Stimulated activated CD4-positive, alpha-beta T cell treated with anti-CD3 and anti-CD28 coated beads, Interleukin-12 subunit alpha, Interleukin-12 subunit beta, amount 100 ng/mL, for 4 hours (primary cell): ENCODE measurements at places on chromosomes 16 and 17.
A peak's percentile ranks its signal among the peaks of the same experiment; 100 is the strongest.

DNA sequence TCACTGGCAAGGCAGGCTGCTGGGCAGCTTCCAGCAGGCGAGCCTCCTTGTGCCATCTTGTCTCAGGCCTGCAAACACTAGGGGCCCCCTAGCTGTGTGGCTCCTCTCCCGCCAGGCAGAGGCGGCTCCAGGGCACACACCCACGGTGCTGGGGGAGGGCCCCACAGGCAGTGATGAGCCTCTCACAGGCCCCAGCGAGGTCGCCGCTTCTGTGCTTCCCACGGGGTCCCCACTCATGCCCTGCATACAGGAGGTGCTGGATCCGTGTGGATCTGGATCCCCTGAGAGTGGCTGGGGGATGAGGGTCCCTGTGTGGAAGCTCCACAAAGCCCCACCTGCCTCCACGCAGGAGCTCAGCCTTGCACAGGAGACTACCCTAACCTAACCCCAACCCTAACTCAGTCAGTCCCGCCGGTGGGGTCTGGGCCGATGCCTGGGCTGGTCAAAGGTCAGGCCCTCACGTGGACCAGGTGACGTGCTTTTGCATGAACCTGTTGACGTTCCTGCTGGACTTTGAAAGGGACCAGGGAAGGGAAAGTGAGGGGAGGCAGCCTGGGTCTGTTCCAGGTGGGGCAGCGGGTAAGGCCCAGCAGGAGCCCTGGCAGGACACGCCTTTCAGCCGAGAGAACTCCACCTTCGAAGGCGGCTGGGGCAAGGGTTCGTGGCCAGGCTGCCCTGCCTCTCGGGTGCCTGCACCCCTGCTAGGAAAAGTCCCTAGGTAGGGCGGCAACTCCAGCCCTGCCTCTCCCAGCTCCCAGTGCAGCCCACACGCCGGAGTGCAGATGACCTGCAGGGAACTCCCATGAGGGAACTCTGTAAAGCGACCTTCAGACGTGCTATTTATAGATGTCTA, 5.2 kb downstream of the SECTM1 start:
- DNase-seq = no peak

DNA sequence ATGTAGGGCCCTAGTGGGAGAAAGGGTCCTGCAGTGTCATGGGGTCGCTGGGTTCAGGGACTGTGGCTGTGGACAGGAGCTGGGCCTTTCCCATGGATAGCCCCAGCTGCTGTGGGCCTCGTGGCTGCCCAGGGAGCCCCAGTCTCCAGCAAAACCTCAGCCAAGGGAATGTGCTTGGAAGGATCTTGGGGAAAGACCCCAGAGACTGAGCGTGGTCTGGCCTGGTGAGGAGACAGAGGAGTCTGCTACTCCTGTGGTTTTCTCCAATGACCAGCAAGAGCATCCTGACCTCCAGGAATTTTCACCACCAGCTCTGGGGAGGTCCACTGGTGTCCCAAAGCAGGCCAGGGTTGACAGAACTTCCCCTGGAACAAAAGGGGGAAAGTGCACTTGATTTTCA, 42.3 kb downstream of the RNF112 start:
- no peak for DNase-seq

- DNase-seq = no peak
Observed at GRCh38 chr16:84314814-84315213, 20.1 kb downstream of the WFDC1 start.

DNA sequence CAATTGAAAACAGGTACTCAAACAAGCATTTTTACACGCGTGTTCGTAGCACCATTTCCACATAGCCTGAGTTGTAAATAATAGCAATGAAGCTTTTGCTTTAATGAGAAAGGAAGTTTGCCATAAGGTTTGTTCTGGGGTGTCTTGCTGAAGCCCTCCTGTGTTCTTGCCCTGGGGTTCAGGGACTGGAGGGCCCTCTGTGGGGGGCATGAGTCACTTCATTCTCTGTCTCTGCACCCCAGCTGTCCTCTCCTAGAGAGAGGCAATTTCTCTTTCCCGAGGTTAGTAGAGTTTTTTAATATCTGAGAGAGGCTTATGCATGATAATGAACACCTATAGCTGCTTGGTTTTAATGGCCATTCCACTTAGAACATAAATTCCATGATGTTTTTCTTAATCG, 9.6 kb downstream of the AFMID start:
- no peak for DNase-seq

- DNase-seq = no peak
Observed at GRCh38 chr17:10549096-10549842, at the start of gene MYH2. Gene MYH2, minus strand, starts transcription at chr17:10549658. Its CDS starts 1,738 bp downstream, at chr17:10547920.

GRCh38 chr17:50568659-50569058, 8.1 kb downstream of the CACNA1G start:
- no peak for DNase-seq

DNA sequence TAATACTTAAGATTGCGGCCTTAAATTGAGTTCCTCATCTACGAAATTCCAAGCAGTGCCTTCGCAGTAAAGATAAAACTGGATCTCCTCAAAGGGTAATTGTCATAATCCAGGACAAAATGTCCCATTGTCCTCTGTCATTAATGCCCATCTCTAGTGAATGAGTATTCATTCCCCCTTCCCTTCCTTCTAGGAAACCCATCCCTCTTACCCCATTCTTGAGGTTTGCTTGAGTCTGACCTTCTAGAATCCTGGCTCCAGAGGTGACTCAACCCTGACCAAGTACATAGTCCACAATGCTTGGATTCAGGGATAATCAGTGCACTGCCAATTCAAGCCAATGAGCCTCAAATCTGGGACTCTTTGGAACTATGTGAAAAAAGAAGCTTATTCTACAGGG, 47.0 kb upstream of the MAF start:
- no peak for DNase-seq

DNA sequence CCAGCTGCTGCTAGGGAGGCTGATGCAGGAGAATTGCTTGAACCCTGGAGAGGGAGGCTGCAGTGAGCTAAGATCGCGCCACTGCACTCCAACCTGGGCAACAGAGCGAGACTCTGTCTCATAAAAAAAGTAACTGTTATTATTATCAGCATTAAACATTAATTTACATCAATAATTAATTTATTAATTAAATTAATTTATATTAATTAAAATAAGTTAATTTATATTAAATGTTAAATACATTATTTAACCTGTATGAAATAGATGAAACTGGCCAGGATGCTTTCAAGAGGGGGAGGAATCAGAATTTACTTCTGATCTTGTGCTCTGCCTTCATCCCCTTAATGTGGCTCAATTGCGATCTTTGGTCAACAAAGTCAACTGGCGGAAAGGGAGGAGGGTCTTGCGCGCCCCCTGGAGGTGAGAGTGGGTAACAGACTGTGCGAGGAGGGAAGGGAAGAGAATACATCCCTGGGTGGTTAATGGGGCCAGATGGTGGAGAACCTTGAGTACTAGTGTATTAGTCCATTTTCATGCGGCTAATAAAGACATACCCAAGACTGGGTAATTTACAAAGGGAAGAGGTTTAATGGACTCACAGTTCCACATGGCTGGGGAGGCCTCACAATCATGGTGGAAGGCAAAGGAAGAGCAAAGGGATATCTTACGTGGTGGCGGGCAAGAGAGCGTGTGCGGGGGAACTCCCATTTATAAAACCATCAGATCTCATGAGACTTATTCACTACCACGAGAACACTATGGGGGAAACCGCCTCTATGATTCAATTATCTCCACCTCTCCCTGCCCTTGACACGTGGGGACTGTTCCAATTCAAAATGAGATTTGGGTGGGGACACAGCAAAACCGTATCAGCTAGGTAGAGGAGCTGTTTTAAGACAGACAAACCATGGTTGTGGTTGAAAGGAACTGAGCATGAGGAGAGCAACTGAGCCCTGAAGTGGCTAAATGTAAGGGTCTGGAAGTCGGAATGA, 15.7 kb upstream of the CPPED1 start:
- DNase-seq = peak; percentile 76

DNA sequence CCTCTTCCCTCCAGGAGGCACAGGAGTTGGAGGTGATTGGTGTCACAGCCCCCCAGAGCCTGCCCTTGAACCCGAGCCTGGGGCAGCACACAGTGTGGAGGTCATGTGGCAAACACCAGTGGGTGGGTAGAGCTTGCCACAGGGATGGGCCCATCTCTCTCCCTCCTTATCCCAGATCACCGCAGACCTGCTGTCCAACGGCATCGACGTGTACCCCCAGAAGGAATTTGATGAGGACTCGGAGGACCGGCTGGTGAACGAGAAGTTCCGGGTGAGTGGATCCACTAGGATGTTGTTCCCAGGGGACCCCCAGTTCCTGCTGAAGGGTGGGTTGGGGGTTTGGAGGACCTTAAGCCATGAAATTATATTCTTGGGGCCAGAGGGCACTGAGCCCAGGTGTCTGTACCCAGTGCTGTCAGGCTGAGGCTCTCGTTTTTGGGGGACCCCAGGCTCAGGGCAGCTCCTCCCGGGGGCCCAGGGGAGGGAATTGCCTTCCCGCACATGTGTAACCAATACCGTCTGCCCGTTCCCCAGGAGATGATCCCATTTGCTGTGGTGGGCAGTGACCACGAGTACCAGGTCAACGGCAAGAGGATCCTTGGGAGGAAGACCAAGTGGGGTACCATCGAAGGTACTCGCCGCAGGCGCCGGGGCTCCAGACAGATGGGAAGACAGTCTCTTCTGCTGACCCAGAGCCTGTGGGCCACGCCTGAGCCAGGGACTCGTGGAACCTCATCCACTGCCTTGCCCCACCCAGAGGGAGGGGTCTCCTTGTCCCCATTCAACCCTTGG, 351.9 kb downstream of the SEC14L1 start:
- DNase-seq = no peak

- DNase-seq = no peak
Observed at GRCh38 chr17:74502861-74503260, 28.4 kb downstream of the CD300LB start.

GRCh38 chr17:67868176-67868575, 42.9 kb downstream of the BPTF start:
- no peak for DNase-seq

- no peak for DNase-seq
Observed at GRCh38 chr17:4827399-4827798, 5.7 kb upstream of the MINK1 start.

- DNase-seq = no peak
Observed at GRCh38 chr16:21697032-21697431, 33.3 kb downstream of the OTOA start.

DNA sequence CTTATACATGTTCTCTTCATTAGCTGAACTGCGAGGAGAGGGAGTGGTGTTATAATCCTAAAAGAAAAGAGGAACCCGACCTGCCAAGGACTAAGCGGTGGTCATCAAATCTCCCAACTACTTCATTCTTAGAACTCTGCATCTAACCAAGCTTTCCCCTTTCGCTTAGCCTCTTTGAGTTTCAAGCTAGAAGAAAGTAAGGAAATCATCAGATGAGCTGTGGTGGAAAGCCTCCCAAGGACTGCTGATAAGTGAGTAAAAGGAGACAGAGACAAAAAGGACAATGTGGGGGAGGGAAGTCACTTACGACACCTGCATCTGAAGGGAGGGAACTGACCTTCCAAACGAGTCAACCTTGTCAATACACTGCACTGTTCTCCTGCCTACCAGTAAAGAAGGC, 121.3 kb downstream of the TRIM37 start:
- DNase-seq = no peak

DNA sequence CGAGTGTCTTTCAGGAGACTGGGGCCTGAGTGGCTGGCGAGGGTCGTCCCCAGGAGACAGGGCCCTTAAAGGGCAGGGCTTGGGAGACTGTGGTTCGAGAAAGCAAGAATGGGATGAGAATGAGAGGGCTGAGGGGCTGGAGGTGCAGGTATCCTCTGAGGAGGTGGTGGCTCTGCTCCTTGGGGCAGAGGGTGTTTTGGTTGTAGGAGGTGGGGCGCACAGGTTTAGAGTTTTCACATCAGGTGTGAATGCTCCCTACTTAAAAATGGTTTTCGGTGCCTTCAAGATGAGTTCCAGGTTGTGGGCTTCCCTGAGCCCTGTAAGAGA, 430 bp downstream of the BCAS3 start:
- DNase-seq = no peak

- DNase-seq = no peak
Observed at GRCh38 chr17:82399041-82399441, 19.1 kb upstream of the HEXD start.

DNA sequence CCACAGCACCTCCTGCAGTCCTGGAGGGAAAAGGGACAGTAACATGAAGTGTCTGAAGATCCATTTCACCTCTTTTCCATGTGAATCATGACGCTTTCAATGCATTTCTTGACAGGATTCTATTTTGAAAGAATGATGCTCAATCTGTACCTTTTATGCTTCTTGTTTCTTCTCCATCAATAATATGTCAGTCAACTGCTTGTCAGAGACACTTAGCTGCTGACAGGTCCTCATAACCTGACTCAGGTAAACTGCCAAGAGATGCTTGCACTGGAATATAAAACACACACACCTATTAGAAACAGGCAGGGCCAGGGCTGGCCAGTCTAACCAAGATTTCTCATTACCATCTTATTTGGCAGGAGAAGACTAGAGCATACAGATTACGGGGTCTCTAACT, 21.6 kb downstream of the ZSWIM7 start:
- no peak for DNase-seq

DNA sequence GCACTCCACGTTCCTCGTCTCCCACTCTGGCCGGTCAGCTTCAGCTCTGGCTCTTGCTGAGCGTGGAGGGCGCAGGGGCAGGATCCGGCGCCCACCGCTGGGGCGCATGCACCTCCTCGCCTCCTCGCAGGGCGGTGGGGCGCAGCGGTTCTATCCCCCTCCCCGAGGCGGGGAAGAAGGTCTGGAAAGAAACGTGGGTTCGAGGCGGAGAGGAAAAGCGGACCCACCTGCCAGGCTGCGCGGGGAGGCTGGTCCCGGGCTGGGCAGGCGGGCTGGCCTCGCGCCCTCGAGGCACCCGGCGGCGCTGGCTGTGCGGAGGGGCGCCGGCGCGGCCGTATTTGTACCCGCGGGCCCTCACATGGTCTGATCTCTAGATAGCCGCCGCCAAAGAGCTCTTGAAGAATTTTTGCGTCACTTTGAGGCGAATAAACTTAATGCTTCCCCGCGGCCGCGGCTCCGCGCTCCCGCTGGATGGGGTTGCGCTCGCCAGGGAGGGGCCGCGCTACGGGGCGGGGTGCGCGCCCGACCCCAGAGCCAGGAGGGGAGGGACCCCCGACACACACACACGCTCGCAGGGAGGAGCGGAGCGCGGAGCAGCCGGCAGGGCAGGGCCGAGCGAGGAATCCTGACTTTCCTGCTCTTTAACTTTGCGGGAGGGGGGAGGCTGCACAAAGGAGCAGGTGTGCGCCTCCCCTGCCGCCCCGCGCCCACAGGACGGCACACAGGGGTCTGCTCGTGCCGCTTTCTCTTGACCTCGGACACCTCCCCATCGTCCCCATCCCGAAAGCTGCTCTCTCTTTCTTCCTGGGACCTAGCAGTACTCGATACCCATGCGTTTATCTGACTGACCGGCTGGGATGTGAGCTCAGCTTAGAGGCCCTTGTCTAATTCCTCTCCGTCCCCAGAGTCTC, at the start of gene SLC6A4:
SLC6A4 (minus strand) TSS at position 312 of the 911 bp plus-strand sequence. CDS start 13,739 bp downstream, outside the sequence.
- DNase-seq = no peak

DNA sequence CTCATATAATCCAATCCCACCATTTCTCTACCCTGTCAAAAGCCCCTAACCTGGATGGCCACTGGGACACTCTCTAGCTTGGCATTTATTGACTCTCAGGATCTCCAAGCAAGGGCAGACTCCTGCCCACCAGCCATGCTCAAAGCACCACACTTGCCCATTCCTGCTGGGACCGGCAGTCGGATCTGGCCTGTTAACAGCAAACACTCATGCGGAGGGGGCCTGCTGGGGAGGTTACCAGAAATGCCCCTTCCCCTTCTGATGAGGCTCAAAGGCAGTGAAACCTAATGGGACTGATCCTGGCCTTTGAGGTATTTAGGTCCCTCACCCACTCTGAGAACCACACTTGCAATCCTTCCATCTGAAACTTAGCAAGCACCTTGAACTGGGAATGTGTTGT, 6.5 kb upstream of the CCL1 start:
- no peak for DNase-seq
